CD4-positive, alpha-beta T cell treated with Interleukin-12 subunit alpha and Interleukin-12 subunit beta, for 1 hour (primary cell): ENCODE measurements at places on chromosomes 3 and 15.

- DNase-seq = no peak
Measured at GRCh38 chr3:21944251-21944650, 193.2 kb upstream of the ZNF385D start.

DNA sequence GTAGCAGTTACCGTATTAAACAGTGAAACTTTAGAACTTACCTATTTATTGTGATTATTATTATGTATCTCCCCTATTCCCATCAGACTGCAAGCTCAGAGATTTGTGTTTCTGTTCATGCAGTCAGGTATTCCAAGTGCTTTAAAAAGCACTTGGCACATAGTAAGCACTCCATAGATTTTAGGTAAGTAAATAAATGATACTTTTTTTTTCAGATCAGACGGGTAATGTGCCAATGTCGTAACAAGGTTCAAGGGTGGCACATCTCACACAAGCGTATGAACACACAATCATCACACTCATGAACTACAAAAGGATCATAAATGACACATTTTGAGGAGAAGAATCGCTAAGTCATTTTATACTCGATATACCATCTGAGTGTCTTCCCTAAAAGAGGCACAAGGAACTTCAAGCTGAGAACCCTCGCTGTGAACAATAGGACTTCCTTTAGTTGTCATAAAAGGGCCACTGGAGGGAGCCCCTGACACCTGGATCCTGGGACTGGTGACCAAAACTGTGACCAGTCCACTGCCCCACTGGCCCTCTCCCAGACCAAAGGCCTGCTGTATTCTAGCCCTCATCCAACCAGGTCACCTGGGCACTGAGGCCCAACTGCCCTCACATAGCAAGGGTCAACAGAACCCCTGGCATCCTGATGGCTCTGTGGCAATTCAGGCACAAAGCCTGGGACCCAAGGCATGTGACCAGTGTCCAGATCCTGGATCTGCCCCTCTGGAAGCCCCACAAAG lies 32.1 kb downstream of the KIF9 start:
- DNase-seq = no peak

DNA sequence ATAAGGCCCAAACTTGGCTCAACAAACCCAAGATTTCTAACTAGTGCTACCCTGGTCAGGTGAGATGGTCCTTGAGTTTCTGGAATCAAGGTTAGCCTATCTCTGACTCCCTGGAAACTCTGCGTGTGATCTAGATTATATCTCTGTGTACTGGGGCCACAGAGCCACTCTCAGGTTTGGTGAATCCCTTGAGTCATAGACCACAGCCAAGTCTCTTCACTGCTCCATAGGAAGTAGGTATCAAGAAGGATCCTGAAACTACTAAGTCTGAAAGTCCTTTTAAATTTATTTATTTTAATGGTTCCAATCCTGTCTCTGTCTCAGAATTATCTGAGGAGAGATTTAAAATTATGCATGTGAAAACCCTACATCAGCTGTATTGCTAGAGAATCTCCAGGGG lies 99.1 kb downstream of the TUSC7 start:
- DNase-seq = no peak

DNA sequence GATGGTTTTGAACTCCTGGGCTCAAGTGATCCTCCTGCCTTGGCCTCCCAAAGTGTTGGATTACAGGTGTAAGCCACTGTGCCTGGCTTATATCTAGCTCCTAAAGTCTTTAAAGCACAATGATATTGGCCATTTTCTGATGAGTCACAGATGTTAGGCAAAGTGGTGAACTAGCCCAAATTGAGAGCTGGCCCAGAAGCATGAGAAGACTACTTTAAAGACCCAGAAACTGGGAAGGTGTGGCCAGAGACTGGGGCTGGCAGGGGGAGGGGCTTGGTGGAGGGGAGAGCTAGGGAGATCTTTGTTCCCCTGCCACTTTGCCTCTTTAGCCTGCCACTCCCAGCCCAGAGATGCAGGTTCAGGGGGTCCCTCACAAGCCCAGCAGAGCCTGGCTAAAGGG lies 21.6 kb downstream of the CHRNA3 start:
- DNase-seq = no peak
